ENCODE measurements at places on chromosomes 13 and 19.

- DNase-seq = no peak
These were observed 26.4 kb upstream of the SLC7A1 start for GRCh38 chr13:29621841-29622240.

GRCh38 chr13:40442826-40443225 is 223.6 kb downstream of the FOXO1 start:
- DNase-seq = no peak

DNA sequence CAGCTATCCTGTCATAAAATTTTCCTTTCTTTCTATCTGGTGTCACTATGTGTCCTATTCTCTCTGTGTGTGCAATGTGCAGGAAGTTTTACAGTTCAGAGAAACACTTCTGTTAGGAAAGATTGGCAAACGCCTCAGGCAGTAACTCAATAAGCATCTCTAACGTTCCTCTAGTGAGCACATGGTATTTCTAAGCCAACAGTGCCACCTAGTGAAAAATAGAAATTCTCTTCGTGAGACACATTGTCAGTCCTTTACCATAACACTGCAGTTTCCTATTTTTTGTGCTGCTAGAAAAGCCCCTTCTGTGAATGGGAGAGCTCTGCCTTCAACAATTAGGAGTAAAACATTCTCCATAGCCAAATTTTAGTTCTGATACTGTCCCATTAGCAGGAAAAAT is 50.7 kb downstream of the ZNF723 start:
- DNase-seq = no peak

- DNase-seq = no peak
These were observed 24.8 kb downstream of the SHANK1 start for GRCh38 chr19:50694815-50695145.

DNA sequence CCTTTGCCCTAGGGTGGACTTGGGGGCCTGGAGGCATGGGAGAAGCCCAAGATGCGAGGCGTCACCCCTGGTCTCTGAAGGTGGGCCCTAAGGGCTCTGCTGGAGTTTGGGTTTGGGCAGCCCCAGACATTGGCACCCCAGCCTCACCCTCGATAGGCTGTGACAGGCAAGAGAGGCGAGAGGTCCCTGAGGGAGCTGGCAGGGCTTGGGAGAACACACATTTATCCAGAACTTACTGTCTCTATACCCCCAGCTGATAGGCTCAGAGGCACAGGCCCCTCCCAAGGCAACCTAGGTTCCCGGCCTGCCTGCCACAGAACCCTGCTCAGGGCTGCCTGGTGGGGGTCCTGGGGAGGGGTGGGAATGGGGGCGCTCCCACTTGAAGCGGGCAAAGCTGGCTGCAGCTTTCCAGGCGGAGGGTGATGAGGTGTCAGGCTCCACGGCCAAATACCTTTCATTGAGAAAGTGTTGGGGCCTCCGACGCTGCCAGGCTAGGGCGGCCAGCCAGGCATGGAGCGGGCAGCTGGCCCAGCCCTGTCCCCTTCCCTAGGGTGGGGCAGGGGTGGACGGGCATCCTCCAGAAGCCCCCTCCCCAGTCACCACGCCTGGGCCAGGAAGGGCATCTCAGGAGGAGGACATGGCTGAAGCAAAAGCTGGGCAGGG is 9.7 kb downstream of the CILP2 start:
- DNase-seq = no peak

- no peak for DNase-seq
These were observed 110.2 kb upstream of the DOCK9 start for GRCh38 chr13:99087954-99088491.

DNA sequence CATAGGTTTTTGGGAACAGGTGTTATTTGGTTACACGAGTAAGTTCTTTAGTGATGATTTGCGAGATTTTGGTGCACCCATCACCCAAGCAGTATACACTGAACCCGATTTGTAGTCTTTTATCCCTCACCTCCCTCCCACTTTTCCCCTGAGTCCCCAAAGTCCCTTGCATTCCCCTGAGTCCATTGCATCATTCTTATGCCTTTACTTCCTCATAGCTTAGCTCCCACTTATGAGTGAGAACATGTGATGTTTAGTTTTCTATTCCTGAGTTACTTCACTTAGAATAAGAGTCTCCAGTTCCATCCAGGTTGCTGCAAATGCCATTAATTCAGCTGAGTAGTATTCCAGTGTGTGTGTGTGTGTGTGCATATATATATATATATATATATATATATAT is 97.2 kb upstream of the EDNRB start:
- DNase-seq = no peak

DNA sequence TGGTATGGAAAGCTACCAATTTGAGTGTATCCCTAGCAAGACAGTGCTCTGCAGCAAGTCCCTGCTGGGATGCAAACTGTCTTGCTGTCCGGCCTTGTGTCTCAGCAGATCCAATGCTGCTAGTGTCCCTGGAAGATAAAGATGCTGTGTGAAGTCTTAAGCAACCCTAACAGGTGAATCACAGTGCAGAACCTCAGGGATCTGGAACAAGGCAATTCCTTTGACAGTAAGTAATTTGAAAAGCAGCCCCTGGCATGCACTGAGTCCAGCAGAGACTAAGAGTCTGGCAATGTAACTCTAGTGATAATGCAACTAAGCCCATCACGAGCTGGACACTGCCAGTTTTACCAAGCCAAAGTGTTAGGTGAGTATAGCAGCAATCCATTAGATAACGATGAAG is 1.7 kb upstream of the UCHL3 start:
- no peak for DNase-seq

DNA sequence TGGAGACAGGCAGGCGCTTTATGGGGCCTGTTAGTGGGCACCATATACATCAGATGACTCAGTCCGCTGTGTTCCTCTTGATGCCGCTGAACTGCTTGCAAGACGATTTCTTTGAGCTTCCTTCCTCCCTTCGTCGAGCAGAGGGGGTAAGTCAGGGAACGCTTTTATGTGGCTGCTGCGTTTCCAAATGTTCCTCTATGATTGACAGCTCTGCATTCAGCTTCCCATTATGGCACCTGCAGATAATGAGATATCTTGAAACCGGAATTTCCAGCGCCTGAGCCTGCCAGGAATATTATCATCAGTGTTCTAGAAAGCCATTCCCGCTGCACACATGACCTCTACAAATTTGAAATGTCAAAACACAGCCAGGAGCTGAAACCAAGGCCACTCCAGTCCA is 257.0 kb downstream of the TSHZ3 start:
- no peak for DNase-seq

DNA sequence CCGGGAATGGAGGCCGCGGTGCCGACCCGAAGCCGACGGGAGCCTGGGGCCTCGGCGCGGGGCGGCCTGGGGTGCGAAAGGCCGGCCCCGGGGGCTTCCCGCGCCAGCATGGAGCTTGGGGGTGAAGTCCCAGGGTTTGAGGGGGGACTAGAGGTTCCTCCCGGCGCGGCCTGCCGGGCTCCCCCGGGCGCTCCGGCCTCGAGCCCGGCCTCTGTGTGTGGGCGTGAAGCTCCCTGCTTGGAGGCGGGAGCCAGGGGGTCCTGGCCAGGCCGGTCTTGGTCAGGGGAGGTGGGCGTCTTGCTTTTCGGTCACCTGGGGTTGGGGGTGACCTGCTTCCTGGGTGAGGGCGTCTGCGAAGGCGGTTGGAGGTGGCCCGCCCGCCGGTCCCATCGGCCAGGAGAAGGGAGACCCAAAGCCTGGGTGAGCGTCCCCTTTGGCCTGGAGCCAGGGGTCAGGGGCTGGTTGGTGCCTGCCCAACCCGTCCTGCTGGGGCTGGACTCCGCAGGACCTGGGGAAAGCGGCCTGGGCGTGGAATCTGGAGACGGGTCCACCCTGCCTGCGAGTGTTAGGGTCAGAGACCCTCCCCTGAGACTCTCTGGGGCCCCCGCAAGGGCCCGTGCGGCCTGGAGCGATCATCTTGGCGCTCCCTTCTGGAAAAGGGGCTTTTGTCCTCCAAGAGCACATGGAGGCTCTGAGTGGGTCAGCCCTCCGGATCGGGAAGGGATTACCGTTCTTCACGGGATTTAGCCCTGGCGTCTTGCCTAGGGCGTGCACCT is 535 bp downstream of the BSG start:
- no peak for DNase-seq

- no peak for DNase-seq
These were observed 170.0 kb downstream of the KDM4B start for GRCh38 chr19:5138606-5139582.

DNA sequence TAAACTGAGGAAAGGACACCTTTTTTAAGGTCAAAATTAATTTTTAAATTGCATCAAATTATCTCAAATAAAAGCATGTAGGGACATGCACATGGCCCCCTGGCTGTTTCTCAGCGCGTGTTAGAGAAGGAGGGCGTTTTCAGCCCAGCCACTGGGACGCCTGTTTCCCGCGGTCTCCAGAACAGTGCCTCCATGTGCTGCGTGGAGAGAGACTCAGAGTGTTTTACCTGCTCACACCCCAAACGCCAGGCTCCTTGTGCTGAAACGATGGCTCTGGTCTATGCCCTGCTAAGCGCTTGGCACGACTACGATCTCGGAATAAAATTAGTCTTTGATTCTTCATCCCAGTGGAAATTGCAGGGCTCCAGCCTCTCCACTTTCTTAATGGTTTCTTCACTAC is 20.0 kb upstream of the SPACA7 start:
- DNase-seq = no peak

GRCh38 chr13:27643334-27644132 is 21.8 kb downstream of the POLR1D start:
- no peak for DNase-seq

DNA sequence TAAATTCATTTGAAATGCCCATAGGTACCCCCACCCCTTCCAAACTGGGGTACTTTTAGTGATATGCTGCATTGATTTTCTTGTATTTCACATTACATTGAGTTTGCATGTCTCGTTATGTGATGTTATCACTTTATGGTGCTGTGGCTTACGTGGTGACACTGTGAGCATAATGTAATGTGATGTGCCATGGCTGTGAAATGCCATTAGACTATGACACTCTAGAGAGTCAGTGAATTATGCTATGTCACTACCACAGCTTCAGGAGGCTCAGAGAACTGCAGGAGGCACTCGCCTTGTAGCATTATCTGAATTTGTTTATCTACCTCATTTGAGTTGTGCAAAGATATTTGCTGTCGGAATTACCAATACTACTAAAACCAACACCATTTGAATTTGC is 590.1 kb upstream of the SLC10A2 start:
- no peak for DNase-seq

DNA sequence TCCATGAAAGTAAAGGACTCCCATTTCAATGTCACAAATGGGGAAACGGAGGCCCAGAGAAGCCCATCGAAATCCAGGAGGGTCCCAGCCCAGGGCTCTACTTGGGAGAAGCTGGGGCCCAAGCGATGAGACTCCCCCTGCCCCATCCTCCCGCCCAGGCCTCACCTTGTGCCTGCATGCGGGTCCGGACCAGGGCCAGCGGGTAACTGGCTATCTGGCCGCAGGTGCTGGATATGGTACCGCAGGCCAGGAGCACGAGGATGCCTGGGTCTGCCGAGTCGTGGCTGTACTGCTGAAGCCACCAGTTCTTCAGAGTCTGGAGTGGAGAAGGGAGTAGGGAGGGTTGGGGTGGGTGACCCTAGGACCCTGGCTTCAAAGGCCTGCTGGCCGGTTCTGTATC is 10.4 kb upstream of the SLC25A41 start:
- DNase-seq = no peak

- no peak for DNase-seq
These were observed 41.3 kb upstream of the KCTD15 start for GRCh38 chr19:33755099-33756035.

- no peak for DNase-seq
These were observed 3.0 kb downstream of the TMTC4 start for GRCh38 chr13:100671389-100672182.

DNA sequence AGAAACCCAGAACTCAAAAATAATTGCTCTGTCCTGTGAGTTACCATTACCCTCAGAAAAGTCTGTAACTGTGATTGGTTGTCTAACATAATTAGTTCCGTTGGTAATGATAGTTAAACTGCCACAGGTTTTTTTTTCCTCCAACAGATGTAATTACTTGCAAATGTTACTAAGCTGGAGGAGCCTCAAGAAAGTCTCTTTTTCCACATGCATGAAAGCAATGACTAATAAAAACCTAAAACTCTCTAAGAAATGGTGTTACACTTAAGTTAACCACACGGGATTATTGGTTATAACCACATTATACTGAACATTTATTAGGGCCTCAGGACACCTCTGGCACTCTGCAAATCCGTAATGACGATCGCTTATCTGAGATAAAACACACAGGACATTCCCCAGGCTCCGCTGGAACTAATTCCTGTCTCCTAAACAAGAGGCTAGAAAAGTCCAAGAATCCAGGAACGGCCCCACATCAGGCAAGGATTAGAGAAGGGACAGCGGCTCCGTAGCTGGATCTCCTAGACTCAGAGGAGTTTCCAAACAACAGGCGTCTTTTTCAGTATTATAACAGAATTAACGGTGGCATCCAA is 753 bp downstream of the ZNF235 start:
- no peak for DNase-seq

- no peak for DNase-seq
These were observed 99.2 kb upstream of the MIR17HG start for GRCh38 chr13:91248249-91248648.

- no peak for DNase-seq
These were observed 133.3 kb downstream of the RGCC start for GRCh38 chr13:41590643-41591042.

DNA sequence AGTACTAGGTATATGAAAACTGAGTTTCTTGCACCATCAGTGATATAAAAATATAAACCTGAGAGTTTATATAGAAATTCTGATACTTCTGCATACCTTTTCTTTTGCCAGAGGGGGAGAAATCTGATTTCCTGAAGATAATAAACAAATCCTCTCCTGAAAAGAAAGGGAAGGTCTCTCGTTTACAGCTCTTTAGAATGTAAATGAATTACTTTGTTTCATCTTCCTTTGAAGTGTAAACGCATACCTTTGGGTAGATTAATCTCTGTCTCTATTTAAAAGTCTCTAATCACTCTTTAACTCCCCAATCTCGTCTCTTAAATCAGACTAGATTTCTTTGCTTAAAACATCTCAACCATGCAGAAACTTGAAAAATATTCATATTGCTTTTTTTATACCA is 1092.9 kb downstream of the SLITRK5 start:
- no peak for DNase-seq

DNA sequence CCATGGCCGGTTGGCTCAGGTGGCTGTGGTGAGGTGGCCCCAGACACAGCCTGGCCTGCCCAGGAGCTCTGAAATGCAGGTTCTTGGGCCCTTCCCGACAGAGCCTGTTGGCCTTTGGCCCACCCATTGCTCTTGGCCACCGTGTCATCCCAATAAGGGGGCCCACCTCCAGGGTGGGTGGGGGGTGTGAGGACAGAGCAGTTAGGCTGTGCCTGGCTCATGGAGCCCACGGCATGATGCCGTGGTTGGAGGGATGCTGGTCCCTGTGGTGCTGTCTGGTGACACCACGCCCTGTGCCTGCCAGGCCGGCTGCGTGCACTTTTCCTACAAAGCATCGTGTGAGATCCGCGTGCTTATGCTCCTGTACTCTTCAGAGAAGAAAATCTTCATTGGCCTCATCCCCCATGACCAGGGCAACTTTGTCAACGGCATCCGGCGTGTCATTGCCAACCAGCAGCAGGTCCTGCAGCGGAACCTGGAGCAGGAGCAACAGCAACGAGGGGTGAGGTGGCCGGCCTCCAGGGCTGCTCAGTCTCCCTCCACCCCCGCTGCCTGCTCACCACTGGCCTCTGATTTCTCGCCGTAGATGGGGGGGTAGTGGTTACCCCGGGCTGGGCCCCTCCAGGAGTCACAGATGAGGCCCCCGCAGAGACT is 7.6 kb downstream of the PNKP start:
- DNase-seq = no peak
